ENCODE measurements at places on chromosomes 11 and 22. TPM values are rescaled to one million over a fixed set of nuclear protein-coding genes. Genes with fewer than 3 reads are reported as not detected.

The PNPLA5 gene
- total RNA-seq = not detected

The HBB gene
- 61.2 TPM for total RNA-seq

The PARVG gene
- total RNA-seq = 3.5 TPM

The LUZP2 gene
- not detected for total RNA-seq

The DEFB131B gene
- total RNA-seq = not detected

The PLEKHA7 gene
- total RNA-seq = 19.2 TPM

The DAGLA gene
- 5.5 TPM for total RNA-seq

The SYT7 gene
- total RNA-seq = 32.5 TPM

The OR9G1 gene
- not detected for total RNA-seq

The OR51B4 gene
- not detected for total RNA-seq

The RCOR2 gene
- total RNA-seq = 14.5 TPM

The FIBIN gene
- total RNA-seq = 6.8 TPM

The UPK3A gene
- total RNA-seq = 0.25 TPM

The ANKK1 gene
- 0.10 TPM for total RNA-seq

The ZDHHC5 gene
- 47.8 TPM for total RNA-seq

The TRPM5 gene
- total RNA-seq = not detected

The PATE4 gene
- total RNA-seq = not detected

The MS4A15 gene
- not detected for total RNA-seq

The C11orf21 gene
- total RNA-seq = 66.5 TPM

The SCUBE1 gene
- total RNA-seq = 0.64 TPM

The SCO2 gene
- total RNA-seq = 1.3 TPM

The OR56A1 gene
- total RNA-seq = not detected

The CRELD2 gene
- 27.4 TPM for total RNA-seq

The ALG12 gene
- total RNA-seq = 16.2 TPM

The OR51G1 gene
- total RNA-seq = not detected

The TRIM5 gene
- total RNA-seq = 6.8 TPM

The DDX25 gene
- total RNA-seq = not detected

The MOGAT2 gene
- 0.17 TPM for total RNA-seq

The ANAPC15 gene
- total RNA-seq = 51.7 TPM

The JHY gene
- 1.8 TPM for total RNA-seq

The GLYATL1 gene
- total RNA-seq = not detected

The CALCA gene
- not detected for total RNA-seq

The MEI1 gene
- 0.57 TPM for total RNA-seq

The PRR33 gene
- 4.4 TPM for total RNA-seq

The CEP126 gene
- 1.0 TPM for total RNA-seq

The SAA2 gene
- 2.8 TPM for total RNA-seq

The MRGPRX4 gene
- not detected for total RNA-seq

The NCR3LG1 gene
- 0.55 TPM for total RNA-seq

The APOBEC3C gene
- total RNA-seq = 31.1 TPM

The CHRM1 gene
- total RNA-seq = 0.07 TPM

The OR52A1 gene
- not detected for total RNA-seq

The PRODH gene
- 9.1 TPM for total RNA-seq

All from left ventricle myocardium superior (tissue), 1 donor.